ENCODE measurements at places on chromosomes 2 and 18.

GRCh38 chr2:182179176-182179575, 193.5 kb downstream of the PPP1R1C start:
- no peak for DNase-seq

- DNase-seq: no peak
Measured at GRCh38 chr18:6782861-6783260, 53.3 kb downstream of the ARHGAP28 start.

GRCh38 chr2:66303471-66303870, 131.5 kb upstream of the MEIS1 start:
- no peak for DNase-seq

GRCh38 chr2:133986881-133987795, 266.7 kb upstream of the MGAT5 start:
- DNase-seq: no peak

- DNase-seq: no peak
Measured at GRCh38 chr2:121420486-121420885, 110.2 kb upstream of the RNU4ATAC start.

DNA sequence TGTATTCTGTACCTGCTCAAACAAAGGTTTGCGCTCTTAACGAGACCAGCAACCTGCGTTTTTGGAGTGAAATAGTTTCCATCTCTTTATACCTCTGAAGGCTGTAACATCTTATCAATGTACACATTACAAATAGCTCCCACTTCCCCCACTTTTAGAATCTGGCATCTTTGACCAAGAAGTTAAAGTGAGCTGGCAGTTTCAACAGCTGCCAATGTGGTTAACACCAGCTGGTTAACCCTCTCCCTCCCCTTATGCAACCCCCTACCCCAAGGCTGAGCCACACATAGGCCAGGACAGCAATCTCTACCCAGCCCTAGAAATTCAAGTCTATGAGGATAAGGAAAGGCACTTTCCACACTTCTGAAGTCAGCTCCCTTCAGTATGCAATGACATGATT, 2.2 kb upstream of the SERTAD2 start:
- DNase-seq: no peak

DNA sequence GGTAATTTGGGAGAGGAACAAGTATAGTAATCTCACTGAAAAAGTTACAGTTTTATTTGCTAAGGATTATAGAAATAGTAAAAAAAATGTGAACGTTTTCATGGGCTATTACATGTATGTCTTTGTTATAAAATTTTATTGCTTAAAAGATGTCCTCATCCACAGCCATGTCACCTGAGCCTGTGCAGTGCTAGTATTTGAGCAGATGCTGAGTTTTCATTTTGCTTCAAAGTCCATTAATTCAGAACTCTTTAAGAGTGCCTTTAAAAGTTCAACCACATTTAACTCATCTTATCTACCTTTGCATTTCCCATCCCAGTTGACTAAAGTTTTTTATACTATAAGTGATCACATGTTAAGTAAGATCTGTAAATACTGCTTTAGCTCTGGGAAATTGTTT, 52.6 kb downstream of the DPP10 start:
- no peak for DNase-seq

DNA sequence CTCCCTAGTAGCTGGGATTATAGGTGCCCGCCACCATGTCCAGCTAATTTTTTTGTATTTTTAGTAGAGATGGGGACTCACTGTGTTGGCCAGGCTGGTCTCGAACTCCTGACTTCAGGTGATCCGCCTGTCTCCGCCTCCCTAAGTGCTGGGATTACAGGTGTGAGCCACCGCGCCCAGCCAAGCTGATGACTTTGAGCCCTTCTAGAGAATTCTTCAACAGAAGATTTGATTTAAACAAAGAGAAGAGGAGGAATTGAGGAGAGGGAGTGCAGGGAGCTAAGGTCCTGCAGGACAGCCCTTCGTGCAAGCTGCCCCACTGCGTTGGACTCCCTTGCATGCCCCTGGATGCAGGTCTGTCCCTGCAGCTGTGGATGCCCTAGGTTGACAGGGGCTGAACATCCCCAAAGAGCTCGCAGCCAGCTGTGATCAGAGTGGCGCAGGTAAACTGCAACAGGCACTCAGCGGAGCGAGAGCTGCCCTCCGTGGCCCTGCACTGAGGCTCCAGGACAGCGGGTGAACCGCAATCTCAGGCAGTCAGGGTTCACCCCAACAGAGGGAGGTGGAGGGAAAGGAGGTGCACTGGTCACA, 13.7 kb downstream of the ADRA2B start:
- DNase-seq: no peak

DNA sequence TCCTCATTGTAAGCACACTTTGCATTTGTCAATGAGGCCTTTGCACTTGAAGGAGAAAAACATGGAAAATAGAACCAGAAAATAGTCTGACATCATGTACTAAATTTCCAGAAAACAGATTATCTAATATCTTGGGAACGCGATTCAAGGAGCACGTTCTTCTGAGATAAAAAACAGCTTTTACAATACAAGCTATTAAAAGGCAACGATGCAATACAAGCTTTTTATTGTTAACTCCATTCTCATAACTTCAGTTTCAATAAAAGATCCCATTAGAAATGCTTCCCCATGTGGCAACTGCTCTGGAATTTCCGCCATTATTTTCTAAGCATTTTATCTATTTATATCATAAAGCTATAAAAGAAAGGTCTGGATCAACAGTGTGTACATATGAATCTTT, 40.3 kb downstream of the NRXN1 start:
- no peak for DNase-seq

- DNase-seq: no peak
Measured at GRCh38 chr2:43841949-43842865, 3.4 kb downstream of the ABCG8 start.

DNA sequence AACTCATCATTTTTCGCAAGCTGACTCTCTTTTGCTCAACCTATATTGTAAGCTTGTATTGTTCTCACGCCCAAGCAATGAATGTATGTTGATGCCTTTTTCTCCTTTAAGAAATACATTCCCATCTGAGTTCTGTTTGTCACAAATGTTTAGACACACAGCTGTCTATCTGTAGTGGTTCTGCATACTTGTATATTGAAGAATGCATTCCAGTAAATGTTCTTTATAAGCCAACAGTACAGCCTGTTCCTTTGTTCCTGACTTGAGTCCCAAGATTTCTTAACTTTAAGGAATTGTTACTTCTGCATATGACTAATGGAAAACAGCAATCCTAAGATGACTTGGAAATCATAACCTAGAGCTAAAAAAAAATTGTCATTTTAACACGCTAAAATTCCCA, 849.1 kb upstream of the POU3F3 start:
- no peak for DNase-seq

- DNase-seq: no peak
Measured at GRCh38 chr18:60215432-60215831, 157.1 kb downstream of the MC4R start.

DNA sequence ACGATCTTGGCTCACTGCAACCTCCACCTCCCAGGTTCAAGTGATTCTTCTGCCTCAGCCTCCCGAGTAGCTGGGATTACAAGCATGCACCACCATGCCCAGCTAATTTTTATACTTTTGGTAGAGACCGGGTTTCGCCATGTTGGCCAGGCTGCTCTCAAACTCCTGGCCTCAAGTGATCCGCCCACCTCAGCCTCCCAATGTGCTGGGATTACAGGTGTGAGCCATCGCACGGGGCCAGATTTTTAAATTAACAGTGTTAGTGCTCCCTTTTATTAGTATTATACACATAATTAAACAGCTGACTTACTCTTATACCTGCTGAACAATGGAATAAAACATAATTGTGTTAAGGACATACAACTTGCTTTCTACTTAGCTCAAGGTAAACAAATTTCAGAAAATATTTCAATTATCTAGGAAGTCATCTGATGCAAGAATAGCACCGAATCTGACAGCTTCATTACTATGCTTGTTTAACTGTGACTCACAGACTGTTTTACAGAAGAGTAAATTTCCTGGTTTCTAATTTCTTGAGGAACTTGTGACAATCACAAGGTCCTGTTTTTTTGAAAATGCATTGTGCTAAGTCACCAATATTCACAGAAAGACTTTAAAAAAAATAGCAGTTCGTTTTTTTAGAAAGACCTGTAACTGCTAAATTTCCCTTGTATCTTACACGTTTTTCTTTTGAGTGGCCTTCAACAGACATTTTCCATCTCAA, 51.2 kb downstream of the SPIRE1 start:
- no peak for DNase-seq

- DNase-seq: no peak
Measured at GRCh38 chr2:223578846-223579245, 23.3 kb downstream of the SCG2 start.

DNA sequence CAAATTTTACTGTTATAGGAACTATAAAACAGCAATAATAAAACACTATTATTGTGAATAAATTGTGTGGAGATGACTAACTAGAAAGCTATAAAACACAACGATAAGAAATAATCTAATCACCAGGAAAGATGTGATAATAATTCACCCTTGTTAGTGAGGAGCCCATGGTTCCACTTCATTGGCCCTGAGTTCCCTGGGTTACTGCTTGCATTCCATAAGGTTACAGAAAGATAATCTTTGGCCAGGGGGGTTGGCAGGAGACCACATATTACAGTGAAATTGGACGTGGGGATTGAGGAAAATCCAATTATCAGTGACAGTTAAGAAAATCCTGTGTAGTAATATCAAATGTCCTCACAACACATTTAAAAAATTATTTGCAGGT, 2.5 kb upstream of the CPO start:
- no peak for DNase-seq

DNA sequence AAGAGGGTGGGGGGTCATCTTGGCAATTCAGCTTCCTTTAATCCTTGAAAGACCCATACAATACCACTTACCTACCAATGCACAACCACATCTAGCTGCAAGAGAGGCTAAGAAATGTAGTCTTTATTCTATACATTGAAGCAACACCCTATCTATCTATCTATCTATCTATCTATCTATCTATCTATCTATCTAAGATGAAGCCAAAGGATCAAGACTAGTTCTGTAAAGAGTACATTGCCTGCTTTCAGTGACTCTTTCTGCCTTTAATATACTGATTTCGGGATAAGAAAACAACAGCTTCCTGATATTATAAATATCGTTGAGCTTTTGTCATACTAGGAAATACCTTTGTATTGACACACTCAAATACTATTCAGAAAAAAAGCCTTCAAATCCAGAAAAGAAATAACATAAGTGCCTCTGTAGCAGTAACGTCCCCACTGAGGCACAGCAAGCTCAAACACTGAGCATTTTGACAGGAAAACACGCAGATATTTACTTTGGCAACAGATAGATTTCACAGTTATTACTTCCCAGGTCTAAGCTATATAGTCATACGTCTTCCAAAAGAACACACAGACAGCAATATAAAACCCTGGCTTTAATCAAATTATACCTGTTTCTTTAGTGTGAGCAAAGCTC, 139.4 kb upstream of the SERTAD2 start:
- no peak for DNase-seq

GRCh38 chr2:121038891-121039616, 245.9 kb downstream of the TFCP2L1 start:
- no peak for DNase-seq

GRCh38 chr2:159863526-159864160, 65.6 kb upstream of the CD302 start:
- DNase-seq: no peak

GRCh38 chr2:2889646-2890045, 488.0 kb downstream of the EIPR1 start:
- DNase-seq: no peak

DNA sequence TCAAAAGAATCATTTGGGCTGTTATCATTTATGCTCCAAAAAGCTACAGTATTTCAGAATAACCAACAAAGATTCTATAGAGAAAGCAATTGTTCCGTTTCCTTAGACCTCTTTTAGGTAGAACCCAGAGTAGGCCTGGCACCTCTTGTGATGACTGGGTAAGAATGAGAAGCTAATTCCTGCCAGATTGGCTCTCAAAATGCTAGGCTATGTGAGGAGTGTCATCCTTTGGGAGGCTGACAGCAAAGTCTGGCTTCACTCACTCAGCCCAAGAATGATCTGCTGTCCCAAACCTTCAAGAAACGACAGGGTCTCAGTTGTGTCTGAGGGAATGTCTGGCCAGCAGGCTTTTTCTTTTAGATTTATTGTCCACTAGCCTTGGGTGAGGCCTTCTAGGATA, 4.5 kb downstream of the CERS6 start:
- DNase-seq: no peak

DNA sequence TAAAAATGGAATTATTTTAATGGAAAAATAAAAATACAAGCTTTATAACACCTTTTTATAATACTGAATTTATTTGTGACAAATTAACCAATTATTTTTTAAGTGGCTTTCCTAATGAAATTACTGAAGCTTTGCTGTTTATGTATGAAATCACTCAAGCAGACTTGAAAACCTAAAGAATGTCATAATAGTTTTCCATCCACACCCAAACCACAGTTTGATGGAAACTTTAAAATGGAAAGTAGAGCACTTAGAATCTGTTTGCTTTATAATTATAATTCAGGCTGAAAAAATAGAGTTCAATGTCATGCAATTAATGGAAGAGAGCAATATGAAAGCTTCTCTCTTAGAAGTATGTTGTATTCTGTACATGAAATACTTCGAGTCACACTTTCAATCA, 31.6 kb upstream of the WDR75 start:
- no peak for DNase-seq

DNA sequence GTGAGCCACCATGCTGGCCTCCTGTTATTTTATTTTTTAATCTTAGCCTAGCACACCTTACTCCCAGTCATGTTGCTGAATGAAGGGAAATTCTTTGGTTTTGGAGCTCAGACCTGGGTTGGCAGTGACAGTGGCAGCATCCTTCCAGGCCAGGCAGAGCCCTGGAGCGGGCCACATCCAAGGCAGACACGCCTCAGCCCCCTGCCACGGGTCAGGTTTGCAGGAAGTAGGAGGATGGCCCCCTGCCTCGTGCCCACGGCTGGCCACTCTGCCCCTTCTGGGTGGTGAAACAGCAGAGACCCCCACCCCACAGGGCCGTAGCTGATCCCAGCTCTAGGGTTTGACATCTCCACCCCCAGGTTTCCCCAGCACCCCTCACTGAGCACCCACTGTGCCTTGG, 11.7 kb downstream of the EFHD1 start:
- DNase-seq: no peak

DNA sequence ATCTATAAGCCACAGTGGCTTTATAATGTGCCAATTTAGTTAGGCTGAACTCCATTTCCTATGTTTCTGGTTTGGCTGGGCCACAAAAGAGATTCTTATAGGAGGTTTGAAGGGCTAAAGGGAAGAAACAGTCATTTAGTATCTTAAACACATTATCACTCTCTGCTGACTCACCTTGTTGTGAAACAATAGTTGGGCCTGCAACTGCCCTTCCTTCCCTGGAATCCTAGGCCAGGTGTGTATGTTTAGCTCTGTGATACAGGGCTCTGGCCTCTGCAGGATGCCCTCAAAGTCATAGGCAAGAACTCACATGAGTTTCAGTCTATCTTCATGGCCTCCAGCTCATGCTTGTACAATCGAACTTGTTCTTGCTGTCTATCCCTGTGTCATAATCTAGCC, 400.0 kb upstream of the CELF4 start:
- DNase-seq: no peak

- DNase-seq: no peak
Measured at GRCh38 chr18:75754433-75754832, 326.9 kb upstream of the SMIM21 start.

GRCh38 chr2:19029655-19030054, 328.8 kb downstream of the OSR1 start:
- no peak for DNase-seq

GRCh38 chr18:57959278-57959677, 84.7 kb upstream of the NEDD4L start:
- no peak for DNase-seq
